ENCODE measurements at places on chromosomes 7 and 10.
A peak's percentile ranks its signal among the peaks of the same experiment; 100 is the strongest.

GRCh38 chr10:3961082-3961481 lies 176.1 kb upstream of the KLF6 start:
- peak; percentile 26 for DNase-seq

DNA sequence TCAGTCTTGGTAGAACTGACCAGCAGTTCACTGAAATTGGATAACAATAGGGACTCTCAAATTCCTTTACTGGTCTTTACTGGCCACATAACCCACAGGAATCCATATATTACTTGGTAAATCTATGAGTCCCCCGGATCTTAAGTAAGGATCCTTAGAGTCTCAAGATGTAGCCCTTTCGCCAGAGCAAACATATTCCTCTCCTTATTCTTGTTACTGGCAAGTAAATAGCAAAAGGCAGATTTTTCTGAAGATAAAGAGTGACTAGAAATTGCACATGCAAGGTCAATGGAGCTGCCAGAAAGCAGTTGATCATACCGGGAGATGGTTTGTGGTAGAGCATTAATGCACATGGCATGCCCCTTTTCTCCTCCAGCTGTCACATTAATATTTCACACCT lies 283.0 kb downstream of the HDAC9 start:
- DNase-seq = no peak

DNA sequence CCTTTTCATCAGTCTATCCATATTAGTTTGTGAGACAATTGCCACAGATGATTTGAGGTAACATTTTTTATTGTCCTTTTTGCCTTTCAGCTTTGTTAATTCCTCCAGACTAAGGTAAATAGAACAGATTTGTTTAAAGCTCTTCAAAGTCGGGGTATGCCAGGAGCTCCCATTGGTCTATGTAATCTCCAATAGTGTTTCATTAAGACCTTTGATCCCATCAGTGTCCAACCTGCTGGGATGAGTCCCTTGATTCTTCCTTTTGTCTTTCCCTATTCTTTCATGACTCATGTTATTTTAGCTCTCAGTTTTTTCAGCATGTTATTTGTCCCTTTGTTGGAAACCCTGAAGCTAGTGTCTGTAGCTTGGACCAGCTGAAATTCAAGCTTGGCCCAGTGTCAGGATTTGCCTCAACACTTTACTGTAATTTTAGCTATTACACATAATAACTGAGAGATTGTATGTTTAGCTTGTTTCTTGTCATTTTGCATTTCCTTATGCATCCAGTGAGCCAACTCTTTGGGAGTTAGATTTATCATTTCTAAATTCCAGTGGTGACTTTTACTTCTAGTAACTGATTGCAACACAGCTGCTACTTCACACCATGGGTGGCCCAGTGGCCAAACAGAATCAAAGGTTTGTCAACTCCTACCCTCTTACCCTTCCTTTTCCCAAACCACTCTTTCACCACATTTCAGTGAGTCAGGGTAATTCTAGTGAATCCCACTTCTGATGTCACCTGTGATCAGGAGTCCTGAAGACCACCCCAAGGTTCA lies 15.3 kb downstream of the AGBL3 start:
- no peak for DNase-seq

DNA sequence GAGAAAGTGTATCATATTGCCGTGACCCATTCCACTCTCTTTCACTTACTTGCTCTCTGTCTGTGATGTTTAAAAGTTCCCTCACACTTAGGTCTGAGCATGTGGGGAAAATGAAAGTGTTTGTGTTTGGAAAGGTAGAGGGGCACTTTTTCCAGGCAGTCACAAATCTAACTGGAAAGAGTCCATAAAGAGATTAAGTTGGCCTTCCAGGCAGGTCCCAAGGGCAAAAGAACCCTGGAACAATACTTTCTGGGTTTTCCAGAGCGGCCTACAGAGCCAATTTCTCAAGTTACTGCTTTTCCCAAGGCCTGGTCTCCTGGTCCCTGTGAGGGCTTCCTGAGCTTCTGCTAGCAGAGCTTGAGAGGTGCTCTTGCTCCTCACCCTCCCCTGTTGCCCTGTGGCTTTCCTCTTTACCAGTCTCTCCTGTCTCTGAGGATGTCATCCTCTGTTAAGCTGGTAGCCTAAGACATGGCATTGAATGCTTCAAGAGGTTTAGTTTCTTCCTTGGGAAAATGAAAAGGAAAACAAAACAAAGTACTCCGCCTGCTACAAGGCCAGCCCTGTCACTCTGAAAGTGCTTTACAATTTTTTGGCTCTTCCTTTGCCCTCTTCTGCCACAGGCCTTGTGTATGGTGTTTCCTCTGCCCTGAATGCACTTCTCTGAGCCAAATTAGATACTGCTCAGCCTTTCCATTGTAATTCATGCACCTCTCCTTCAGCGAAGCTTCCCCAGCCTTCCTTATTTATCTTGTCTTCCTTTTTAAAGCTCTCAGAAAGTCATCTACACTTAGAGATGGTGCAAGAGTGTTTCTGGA lies 20.1 kb downstream of the TES start:
- no peak for DNase-seq
